NCI-H1417 (cell line): ENCODE measurements at places on chromosomes 7 and 10.

DNA sequence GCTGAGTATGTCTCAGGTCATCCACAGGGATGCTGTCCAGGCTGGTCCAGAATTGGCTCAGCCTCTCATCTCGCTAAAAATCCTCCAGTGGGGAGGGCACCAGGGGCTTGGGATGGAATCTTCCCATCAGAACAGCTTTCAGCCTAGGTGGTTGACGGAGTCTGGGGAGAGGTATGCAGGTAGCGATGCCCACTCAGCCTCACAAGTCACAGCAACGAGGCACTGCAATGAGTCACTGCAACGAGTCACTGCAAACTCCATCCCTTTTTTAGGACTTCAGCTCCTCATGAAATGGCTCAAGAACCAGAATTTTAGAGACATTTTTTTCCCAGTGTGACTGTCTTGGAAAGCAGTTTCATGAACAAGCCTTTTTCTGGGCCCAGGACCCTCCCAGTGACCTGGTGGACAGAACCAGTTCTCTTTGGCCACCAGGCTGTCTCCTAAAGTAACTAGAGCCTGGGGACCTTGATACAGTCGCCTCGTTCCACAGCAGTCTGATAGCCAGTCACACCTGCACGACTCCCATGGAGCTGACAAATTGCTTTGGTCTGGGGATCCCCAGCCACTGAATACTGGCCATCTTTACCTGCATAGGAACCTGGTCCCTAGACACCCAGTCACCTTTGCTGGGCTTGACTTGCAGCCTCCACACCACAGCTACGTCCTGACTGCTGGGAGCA lies 41.3 kb upstream of the PPP2R2D start:
- no peak for DNase-seq

DNA sequence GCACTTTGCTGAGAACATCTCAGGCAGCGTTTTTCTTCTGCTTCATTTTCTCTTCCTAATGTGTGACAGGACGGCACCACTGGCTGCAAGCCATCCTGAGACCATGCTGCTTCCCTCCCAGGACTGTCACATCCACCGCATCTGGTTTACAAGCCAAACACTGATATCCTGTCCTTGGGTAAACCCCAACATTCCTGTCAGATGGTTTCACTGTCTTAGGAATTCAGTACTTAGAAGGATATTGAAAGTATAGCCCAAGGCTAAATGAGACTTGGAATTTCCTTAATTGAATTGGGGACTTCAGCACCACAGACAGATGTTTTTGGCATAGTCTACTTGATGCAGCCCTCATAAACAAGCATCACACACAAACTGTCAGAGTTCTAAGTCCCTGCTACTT lies 74.2 kb upstream of the PLXNA4 start:
- DNase-seq, result no peak

- DNase-seq, result no peak
These were observed 7.0 kb upstream of the CSGALNACT2 start for GRCh38 chr10:43131256-43131655.

- DNase-seq, result no peak
These were observed 156.8 kb downstream of the NRCAM start for GRCh38 chr7:108299251-108299973.

DNA sequence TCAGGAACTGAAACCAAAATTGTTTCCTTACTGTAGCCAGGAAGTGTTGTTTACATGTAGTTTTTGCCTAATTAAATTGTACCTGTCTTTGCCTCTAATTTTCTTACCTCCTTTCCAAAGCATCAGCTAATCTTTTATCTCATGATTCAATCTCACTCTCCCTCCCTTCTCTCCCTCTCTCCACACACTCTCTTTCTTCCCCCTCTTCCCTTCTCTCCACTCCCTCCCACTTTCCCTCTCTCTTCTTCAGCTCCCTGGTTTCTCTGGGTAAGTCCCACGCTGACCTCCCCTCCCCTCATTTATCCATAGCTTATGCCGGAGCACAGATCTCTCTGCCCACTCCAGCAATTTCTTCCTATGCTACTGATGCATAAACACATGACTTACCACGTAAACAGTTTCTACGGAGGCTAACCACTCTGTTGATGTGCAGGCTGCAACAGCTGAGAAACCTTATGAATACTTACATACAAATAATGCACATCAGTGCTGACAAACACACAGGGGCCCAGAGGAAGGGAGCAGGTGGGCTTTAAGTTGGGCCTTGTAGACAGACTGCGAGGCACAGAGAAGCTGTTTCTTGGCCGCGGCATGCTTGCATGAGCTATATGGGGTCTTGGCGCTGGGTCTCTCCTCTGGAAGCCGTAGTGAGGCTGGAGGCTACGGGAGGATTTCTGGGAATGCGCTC lies 174.4 kb upstream of the PLXNA4 start:
- no peak for DNase-seq

GRCh38 chr7:49635800-49636199 lies 137.6 kb upstream of the VWC2 start:
- DNase-seq, result no peak

DNA sequence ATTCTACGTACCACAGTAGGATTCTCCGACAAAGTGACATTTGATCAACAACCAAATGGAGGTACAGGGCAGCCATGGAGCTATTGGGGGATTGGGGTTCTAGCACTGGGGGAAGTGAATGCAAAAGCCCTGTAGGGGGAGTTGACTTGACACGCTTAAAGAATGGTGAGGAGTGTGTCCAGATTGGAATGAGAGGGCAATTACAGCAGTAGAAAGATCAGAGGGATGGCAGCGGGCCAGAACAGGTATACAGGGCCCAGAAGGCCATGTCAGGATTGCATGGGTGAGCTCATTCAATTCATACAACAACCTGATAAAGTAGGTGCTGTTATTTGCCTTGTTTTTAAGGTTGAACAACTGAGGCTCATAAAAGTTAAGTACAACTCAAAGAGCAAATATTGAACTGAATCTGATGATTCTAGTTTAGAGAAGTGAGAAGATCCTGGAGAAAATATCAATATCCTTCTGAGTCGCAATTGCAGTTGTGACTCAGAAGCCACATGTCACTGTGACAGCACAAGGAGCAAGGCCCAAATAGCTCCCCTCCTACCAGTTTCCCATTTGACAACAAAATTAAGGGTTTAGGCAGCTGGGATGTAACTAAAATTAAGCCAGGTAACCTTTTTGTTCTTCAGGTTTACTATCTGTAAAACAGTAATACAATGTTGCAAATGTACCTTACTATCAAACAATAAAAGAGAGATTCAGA lies 28.0 kb upstream of the CTTNBP2 start:
- DNase-seq, result peak; percentile 24

DNA sequence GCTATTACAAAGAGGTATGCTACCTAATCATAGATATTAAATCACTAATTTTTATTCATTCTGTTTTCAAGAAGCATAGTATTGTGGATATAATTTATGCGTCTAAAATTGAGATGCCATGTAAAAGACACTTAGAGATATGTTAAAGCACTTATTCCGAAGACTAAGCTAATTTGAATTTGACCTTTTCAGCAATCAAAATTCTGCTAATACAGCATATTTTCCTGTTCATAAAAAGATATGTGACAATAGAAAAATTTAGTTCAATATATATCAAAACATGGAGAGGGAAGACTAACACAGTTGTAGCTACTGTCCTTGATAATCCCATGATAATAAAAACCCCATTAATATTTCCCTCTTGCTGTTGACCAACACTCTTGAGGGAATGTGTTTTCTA lies 386.6 kb upstream of the TEX47 start:
- no peak for DNase-seq

DNA sequence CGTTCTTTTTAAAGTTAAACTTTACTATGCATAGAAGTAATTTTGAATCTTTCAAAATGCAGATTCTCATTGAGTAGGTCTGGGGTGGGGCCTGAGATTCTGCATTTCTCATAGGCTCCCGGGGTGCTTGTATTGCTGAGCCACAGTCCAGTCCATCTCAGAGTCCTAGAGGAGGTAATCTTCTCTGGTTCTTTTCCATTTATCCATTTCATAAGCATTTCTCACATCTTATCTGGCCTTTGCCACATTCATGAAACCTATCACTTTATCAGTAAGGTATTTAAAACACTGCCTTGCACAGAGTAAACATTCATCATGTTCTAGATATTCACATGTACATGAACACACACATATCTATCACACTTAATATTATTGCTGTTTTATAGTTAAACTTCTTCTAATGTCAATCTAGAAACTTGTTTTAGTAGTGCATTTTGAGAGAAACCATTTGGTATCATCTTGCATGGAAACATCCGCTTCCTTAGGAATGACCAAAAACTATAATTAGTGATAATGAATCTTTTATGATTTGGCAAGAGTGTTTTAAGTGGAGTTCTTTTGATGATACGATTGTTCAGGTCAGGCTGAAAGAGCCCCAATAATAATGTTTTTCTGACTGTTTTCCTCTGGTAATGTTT lies 12.0 kb downstream of the GNAI1 start:
- DNase-seq, result no peak

DNA sequence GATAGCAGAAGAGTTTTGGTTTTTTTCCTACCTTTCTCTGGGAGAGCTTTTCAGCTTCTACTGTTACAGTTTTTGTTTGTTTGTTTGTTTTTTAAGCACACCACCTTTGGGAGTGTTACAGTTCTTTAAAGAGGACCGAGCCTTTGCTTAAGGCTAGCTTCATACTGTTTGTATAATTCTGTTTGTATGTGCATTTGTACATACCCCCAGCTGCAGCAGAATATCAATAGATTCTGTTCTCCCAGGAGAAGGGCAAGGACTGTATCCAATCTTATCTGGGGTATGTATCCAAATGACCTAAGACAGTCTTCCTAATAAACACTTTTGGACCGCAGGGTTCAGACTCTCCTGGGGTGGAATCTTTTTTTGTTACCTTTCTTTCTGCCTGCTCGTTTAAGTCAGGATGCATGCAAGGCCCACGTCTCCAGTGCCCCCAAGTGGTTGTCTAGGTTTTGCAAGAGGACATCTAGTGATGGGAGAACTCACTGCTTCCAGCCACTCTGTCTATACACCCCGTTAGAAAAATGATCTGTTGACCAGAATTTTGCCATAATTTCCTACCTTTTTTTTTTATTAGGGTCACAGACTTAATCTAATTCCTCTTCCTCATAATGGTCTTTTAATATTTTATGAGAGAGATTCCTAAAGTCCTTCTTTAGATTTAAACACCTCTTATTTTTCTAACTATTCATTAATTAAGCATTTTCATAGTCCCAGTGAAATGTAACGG lies 23.9 kb downstream of the NRF1 start:
- DNase-seq, result peak; percentile 78

DNA sequence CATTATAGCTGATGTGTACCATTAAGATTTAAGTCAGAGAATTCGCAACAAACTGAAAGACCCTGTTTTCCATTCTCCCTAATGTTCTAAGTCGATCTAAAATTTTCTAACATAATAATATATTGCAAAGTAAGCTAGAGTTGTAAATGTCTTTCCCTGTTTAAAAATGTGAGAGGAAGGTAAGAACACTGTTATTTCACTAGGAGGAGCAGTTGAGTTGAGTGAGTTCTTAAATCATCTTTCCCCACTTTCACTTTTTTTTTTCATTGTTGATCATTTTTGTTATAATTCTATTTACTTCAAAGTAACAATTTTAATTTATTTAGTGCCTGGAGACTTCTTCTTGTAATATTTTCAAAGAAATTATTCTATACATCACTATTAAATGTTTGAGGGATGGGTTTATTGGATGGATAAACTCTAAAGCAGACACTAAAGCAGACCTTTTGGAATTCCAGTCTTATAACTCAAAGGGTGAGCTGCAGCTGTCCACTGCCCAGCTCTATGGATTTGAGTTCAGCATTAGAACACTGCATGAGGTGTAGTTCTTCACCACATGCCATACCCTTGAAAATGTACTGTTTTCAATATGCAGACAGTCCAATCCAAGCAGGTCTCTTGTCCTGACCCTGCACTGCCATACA lies 181.3 kb upstream of the FZD1 start:
- DNase-seq, result no peak

GRCh38 chr10:18601321-18601720 lies 50.1 kb downstream of the NSUN6 start:
- DNase-seq, result no peak

DNA sequence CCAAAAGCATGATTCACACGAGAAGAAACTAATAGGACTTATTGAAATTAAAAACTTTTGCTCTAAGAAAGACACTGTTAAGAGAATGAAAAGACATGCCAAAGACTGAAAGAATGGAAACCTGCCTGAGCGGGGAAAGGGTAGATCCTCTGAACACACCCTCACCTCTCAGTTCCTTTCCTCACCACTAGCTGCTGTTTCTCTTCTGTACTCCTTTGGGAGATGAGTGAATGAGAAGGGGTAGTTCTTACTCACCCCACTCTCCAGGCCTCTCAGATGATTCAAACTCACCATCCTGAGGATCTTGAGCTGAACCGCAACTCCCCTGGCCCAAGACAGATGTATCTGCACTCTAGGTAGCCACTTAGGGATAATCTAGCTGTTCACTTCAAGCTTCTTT lies 41.9 kb downstream of the IQUB start:
- DNase-seq, result no peak

DNA sequence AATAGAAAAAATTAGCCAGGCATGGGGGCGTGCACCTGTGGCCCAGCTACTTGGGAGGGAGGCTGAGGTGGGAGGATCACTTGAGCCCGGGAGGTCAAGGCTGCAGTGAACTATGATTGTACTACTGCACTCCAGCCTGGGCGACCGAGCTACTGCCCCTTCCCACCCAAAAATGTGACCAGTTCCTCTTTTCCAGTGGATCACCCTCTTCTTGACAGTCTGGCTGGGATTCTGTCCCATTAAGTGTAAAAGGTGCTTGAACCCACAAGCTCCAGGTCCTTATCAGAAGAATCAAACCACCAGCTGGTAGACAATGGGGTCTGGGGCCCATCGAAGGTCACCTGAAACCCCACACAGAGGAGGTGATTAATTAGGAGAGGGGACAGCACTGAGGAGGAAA lies 14.1 kb downstream of the ATXN7L1 start:
- DNase-seq, result no peak

GRCh38 chr7:94907811-94908322 lies 473 bp downstream of the PPP1R9A start:
- peak; percentile 96 for DNase-seq

DNA sequence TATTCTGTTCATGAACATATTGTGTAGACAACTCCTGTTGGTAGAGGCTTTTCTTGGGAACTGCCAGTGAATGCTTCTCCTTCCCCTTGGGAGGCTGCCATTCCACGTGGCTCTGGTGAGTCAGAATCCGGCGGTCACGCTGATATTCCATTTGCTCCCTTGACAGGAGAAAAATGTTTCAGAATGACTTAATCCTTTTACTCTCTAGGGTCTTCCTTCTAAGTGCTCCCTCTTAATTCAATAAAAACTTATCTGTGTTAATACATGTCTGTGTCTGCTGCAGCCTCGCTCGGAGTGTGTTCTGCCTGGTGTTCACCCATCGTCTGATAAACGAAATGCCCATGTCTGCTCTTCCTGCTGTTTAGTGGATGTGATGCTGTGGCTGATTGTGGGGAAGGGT lies 278.6 kb downstream of the ARHGAP12 start:
- DNase-seq, result no peak

- DNase-seq, result no peak
These were observed 119.8 kb downstream of the NKX6-2 start for GRCh38 chr10:132665946-132666704.

GRCh38 chr10:127085957-127086356 lies 110.4 kb downstream of the INSYN2A start:
- DNase-seq, result no peak
